ENCODE measurements at places on chromosomes 3 and 15. TPM values are rescaled to one million over a fixed set of nuclear protein-coding genes. Genes with fewer than 3 reads are reported as not detected.

DNA sequence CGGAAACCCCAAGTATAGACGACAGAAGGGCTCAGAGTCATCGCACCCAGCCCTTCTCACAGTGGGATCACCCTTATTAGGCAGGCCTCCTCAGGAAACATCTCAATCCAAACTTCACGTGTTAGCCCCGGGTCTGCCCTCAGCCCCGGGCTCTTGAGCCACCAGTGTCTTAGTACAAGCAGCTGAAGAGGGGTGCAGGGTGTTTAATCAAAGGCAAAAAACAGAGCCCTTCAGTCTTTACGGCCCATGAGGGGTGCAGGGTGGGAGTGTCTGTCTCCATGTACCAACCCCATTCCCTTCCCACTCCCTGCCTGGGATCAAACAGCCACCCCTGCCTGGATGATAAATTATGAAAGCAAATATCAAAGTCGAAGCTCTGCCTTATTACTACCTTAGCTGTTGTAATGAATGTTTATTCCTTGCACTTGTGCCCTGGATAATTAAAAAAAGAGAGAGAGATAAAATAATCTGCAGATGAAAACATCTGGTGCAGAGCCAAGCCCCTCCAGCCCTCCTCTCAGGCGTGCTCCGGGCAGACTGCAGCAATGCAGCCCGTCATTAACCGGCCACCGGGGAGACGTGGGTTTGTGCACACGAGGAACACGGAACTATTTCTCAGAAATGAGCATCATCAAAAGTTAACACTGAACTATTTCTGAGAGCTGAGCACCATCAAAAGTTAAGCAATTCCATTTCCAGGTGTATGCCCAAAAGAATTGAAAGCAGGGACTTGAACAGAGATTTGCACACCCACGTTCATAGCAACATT lies 64.5 kb downstream of the ADAMTS17 start:
- no peaks in the 10 kb centered on the region for H3K27me3 ChIP-seq
- H3K4me3 ChIP-seq, result no peak overlapping the region
- no peaks in the 10 kb centered on the region for H3K4me1 ChIP-seq
- no peak overlapping the region for H3K27ac ChIP-seq

- H3K36me3 ChIP-seq, result no peaks in the 10 kb centered on the region
- no peak overlapping the region for H3K4me3 ChIP-seq
- no peak overlapping the region for H3K27ac ChIP-seq
- no peaks in the 10 kb centered on the region for H3K4me1 ChIP-seq
- H3K27me3 ChIP-seq, result no peaks in the 10 kb centered on the region
Measured at GRCh38 chr3:65655061-65655460, 383.7 kb downstream of the MAGI1 start.

GRCh38 chr3:188080091-188080490 lies 73.9 kb upstream of the LPP start:
- DNase-seq, result no peak
- H3K36me3 ChIP-seq, result no peaks in the 10 kb centered on the region
- H3K4me3 ChIP-seq, result no peak overlapping the region
- no peaks in the 10 kb centered on the region for H3K4me1 ChIP-seq
- no peak overlapping the region for H3K27ac ChIP-seq
- no peaks in the 10 kb centered on the region for H3K27me3 ChIP-seq

GRCh38 chr15:89578146-89578545 lies 2.9 kb downstream of the TICRR start:
- no peaks in the 10 kb centered on the region for H3K27me3 ChIP-seq
- no peak overlapping the region for H3K27ac ChIP-seq
- H3K4me3 ChIP-seq, result no peak overlapping the region
- H3K36me3 ChIP-seq, result no peaks in the 10 kb centered on the region

DNA sequence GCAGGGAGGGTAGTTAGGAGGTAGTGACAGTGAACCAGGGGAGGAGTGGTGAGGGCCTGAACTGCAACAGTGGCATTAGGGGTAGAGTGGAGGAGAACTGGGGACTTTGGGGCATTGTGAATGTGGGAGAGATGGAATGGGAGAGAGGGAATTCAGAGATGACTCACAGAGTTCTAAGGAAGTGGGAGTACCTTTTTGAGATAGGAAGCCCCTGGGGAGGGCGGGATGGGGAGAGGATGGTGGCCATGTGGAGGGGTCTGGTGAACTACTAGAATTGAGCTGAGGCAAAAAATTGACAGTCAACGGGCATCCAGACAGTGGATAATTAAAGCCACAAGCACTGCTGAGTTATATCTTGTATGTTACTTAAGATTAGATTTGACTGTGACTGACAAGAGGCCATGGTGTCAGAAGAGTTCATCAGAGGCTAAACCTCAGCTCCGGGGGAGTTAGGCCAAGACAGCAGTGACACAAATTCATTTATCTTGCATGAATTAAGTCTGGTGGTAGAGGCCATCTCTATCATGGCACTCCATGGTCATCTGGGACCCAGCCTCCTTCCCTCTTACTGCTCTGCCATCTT lies 34.0 kb downstream of the PLEKHO2 start:
- DNase-seq, result no peak
- no peak overlapping the region for H3K4me3 ChIP-seq
- no peaks in the 10 kb centered on the region for H3K36me3 ChIP-seq
- peaks cover 8% of the 10 kb centered on the region for H3K4me1 ChIP-seq
- H3K27ac ChIP-seq, result no peak overlapping the region

- peaks cover 72% of the 10 kb centered on the region for H3K36me3 ChIP-seq
- no peak overlapping the region for H3K27ac ChIP-seq
- no peak overlapping the region for H3K4me3 ChIP-seq
- H3K4me1 ChIP-seq, result no peaks in the 10 kb centered on the region
- no peak for DNase-seq
- H3K27me3 ChIP-seq, result no peaks in the 10 kb centered on the region
Measured at GRCh38 chr3:15081960-15082664, 16.8 kb downstream of the RBSN start.

GRCh38 chr3:188937389-188937788 lies 234.4 kb upstream of the TPRG1 start:
- H3K4me3 ChIP-seq, result no peak overlapping the region
- no peak overlapping the region for H3K27ac ChIP-seq
- no peaks in the 10 kb centered on the region for H3K36me3 ChIP-seq
- DNase-seq, result no peak
- no peaks in the 10 kb centered on the region for H3K27me3 ChIP-seq

The VEPH1 gene
- not detected for polyA plus RNA-seq

DNA sequence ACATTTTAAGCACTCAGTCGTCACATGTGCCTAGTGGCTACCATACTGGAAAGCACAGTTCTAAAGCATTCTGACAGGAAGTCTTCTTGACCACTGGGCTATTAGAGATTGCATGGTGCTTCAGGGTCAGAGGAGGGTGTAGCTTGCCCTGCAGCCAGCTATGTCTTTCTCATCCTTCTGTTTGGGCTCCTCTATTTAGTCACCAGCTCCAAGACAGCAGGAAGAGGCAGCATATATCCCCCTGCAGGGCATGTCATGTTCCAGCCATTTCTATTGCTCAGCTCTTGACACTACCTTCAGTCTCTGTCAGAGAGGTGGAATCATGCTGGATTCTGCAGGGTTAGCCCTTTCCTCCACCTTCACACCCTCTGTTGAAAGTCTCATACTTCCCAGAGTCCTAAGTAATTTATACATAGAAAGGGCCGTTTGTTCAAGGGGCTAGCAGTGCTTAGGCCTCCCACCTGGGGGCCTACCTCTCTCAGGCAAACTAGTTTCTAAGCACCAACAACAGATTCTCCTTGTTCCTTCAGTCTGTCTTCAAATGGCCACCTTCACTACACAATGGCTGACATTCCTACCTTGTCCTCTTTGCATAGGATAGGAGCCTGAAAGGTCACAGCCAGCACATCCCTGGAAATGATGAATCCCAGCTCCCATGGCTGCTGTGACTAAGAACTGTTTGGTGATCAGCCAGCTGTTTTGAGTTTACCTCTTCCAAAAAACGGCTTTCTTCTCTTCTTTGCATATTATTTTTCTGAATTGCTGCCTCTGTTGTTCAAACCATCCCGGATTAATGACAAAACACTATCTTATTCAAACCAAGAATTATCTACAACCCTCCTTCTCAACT lies 115.7 kb upstream of the BFSP2 start:
- no peak overlapping the region for H3K27ac ChIP-seq
- no peaks in the 10 kb centered on the region for H3K27me3 ChIP-seq
- no peak for DNase-seq
- H3K4me1 ChIP-seq, result no peaks in the 10 kb centered on the region
- H3K36me3 ChIP-seq, result no peaks in the 10 kb centered on the region
- no peak overlapping the region for H3K4me3 ChIP-seq

The SLCO2A1 gene
- polyA plus RNA-seq, result not detected

DNA sequence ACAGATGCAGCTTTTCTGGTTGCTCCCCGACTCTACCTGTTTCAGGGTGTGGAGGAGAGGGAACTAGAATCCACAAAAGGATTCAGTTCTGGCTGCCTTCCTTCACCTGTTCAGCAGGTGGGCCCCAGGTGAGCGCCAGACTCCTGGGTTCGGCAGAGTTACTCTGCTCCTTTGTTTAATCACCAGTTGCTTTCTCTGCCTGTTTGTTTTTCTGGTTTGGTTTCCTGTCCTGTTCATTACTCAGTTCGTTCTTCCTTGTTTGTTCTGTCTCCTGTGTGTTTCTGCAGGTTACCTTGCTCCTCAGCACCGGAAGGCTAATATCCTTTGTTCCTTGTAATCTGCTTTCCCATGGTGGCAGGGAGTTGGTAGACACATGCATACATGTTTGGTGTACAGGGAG lies 508.5 kb upstream of the ATP11B start:
- no peak overlapping the region for H3K4me3 ChIP-seq
- no peaks in the 10 kb centered on the region for H3K36me3 ChIP-seq
- DNase-seq, result no peak
- no peaks in the 10 kb centered on the region for H3K4me1 ChIP-seq
- H3K27me3 ChIP-seq, result no peaks in the 10 kb centered on the region

The XYLB gene
- polyA plus RNA-seq, result 0.15 TPM

DNA sequence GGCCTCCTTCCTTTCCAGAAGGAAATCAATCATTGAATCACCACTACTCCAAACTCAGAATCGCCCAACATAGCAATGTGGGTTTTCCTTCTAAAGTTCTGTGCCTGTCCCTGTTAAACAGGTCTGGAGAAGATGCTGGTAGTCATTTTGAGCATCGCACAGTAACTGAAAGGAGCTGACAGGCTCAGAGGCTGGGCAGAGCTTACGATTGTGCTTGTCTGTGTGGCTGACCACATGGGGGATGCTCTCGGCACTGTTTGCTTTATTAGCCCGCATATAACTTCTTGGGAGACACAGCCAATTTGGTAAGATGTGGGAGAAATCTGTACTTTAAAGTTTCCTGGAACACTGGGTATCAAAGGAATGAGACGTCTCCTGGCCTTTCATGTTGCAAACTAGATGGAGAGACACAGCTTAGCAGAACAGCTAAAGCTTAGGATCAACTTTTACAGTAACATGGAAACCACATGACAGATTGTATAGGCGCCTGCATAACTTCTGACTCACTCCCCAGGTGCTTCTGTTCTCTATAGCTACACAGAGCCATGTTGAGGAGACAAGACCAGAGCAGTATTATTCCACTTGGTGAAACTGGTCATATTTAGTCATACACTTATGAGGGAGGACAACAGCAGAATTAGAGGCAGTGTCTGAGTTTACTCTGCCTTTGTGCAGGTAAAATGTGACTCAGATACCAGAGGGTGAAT lies 374.1 kb downstream of the RORA start:
- no peak overlapping the region for H3K27ac ChIP-seq
- no peak overlapping the region for H3K4me3 ChIP-seq
- H3K27me3 ChIP-seq, result no peaks in the 10 kb centered on the region

The DAZL gene
- not detected for polyA plus RNA-seq

The FSTL1 gene
- polyA plus RNA-seq, result not detected

DNA sequence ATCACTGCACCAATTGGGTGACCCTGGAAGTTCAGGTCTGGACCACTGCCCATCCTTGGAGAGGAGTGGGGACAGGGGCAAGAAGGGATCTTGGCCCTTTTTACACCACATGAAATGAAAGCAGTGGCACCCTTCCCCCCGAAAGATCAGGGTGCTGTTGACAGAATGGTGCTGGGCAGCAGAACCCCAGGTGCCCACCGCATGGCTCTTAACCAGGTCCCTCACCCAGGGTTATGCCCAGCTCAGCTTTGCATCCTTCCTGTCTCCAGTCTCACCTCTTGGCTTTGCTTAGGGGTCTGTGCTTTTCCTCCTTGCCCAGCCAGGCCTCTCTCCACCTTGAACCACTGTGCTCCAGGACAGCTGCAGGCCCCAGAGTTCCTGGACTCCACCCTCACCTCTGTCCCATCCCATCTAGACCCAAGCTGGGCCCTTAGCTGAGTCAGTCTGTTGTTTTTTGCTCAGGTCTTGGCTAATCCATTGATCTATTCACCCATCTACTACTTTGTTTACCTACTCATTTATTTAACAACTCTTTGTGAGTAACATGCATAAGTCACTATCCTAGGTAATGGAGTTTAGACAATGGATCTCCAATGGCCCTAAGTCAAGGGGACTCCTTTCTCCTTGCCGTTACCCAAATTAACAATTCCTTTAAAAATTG lies 77.1 kb upstream of the PRR23E start:
- no peaks in the 10 kb centered on the region for H3K4me1 ChIP-seq
- no peaks in the 10 kb centered on the region for H3K27me3 ChIP-seq
- DNase-seq, result no peak
- no peaks in the 10 kb centered on the region for H3K36me3 ChIP-seq
- H3K4me3 ChIP-seq, result no peak overlapping the region

The PRKCD gene
- 27.3 TPM for polyA plus RNA-seq

The COPS2 gene
- 29.9 TPM for polyA plus RNA-seq

The LRRC15 gene
- not detected for polyA plus RNA-seq

GRCh38 chr3:196141052-196141865 lies 59.4 kb upstream of the TFRC start:
- no peak overlapping the region for H3K4me3 ChIP-seq
- H3K4me1 ChIP-seq, result no peaks in the 10 kb centered on the region
- DNase-seq, result no peak
- no peaks in the 10 kb centered on the region for H3K27me3 ChIP-seq

The CCR9 gene
- 1.4 TPM for polyA plus RNA-seq

The ARNT2 gene
- polyA plus RNA-seq, result not detected

DNA sequence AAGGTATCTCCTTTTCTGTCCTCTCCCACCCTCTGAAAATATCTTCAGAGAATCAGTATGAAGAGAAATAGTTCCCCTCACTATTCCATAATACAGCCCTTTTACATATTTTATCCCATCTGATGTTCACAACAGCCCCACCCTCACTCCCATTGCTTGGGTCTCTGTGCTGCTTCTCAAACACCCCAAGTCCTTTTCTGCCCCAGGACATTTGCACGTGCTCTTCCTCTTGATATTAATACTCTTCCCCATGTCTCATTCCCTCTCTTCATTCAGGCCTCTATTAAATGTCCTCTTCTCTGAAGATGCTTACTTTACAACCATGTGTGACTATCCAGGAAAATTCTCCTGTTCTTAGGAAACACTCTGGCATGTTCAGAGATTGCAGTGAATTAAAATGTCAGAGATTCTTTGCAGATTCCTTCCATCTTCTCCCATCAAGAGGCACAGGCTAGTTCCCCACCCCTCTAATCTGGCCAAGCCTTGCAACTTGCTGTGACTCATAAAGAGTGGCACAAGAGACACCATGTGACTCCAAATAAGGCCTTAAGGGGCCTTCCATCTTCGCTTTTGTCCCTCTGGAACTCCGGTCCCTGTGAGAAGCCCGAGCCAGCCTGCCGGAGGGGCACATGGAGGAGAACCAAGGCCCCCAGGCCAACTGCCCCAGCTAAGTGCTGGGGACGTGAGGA lies 128.5 kb downstream of the CHSY1 start:
- H3K27me3 ChIP-seq, result no peaks in the 10 kb centered on the region
- no peak overlapping the region for H3K27ac ChIP-seq

- no peaks in the 10 kb centered on the region for H3K4me1 ChIP-seq
- H3K27me3 ChIP-seq, result no peaks in the 10 kb centered on the region
- peaks cover 87% of the 10 kb centered on the region for H3K36me3 ChIP-seq
- H3K4me3 ChIP-seq, result no peak overlapping the region
- H3K27ac ChIP-seq, result no peak overlapping the region
- DNase-seq, result no peak
Measured at GRCh38 chr3:70970171-70970570, 613.4 kb downstream of the FOXP1 start.

GRCh38 chr15:99980752-99981151 lies 247.5 kb upstream of the LYSMD4 start:
- H3K4me3 ChIP-seq, result no peak overlapping the region
- no peak for DNase-seq
- H3K36me3 ChIP-seq, result no peaks in the 10 kb centered on the region
- H3K27ac ChIP-seq, result no peak overlapping the region
